Brain pericyte (primary cell): ENCODE measurements at places on chromosomes 5 and 9.

- DNase-seq, result no peak
Observed at GRCh38 chr5:24222876-24223275, 421.9 kb downstream of the CDH10 start.

- no peak for DNase-seq
Observed at GRCh38 chr5:148808864-148809642, 17.4 kb upstream of the ADRB2 start.

GRCh38 chr9:38644601-38645000 is 24.2 kb upstream of the ANKRD18A start:
- no peak for DNase-seq

- DNase-seq, result no peak
Observed at GRCh38 chr9:137397675-137398423, 25.1 kb downstream of the EXD3 start.

DNA sequence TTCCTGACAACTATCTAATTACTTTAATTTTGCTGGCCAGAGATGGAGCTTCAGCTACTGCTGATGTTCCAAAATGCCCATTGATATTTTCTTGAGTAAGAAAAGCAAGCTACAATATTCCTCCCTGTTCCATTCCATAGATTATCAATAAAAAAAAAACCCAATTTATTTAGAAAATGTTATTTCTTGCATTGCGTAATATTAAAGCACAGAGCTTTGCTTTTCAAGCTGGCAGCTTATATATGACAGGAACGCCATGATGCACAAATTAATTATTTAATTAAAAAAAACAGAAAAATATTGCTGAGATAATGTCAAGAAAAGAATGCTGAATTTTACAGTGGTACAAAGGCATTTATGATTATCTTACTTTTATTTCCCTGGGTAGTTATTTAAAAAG is 47.9 kb downstream of the TRPM3 start:
- no peak for DNase-seq

DNA sequence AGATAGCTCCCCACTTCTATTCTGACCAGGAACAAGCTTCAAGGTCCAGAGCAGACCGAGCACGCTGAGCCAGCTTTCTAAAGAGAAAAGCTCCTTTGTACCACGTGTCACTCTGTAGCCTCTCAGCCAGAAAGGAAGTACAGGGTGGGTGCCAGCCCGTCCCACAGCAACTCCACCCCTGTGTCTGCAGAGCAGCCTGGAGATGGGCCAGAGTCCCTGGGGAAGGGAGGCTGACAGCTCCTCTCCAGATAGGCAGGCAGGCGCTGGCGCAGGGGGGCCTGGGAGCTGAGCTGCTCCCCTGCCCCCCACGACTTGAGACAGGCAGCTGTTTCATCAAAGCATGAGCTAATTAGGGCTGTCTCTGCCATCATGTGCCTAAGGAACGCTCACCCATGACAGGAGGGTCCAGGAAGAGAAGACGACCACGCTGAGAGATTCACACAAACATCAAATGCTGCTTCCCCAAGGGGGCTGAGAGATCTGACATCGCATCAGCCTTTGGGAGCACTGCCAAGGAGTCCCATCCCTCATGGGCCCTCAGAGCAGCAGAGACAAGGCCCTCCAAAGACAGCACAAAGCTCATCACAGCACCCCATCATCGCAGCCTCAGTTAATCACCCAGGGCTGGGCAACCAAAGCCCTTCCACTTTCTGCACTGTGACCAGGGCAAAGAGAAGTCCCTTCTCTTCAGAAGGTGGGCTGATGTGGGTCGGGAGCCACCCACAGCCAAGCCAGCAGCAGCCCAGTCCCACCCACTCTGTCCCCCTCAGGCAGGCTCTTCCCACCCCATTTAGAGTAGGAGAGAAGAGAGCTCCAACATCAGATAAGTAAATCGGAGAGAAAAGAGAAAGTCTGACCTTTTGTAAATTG is 78.5 kb upstream of the LRRTM2 start:
- DNase-seq, result no peak

- DNase-seq, result no peak
Observed at GRCh38 chr5:178069909-178070308, 43.4 kb upstream of the N4BP3 start.

DNA sequence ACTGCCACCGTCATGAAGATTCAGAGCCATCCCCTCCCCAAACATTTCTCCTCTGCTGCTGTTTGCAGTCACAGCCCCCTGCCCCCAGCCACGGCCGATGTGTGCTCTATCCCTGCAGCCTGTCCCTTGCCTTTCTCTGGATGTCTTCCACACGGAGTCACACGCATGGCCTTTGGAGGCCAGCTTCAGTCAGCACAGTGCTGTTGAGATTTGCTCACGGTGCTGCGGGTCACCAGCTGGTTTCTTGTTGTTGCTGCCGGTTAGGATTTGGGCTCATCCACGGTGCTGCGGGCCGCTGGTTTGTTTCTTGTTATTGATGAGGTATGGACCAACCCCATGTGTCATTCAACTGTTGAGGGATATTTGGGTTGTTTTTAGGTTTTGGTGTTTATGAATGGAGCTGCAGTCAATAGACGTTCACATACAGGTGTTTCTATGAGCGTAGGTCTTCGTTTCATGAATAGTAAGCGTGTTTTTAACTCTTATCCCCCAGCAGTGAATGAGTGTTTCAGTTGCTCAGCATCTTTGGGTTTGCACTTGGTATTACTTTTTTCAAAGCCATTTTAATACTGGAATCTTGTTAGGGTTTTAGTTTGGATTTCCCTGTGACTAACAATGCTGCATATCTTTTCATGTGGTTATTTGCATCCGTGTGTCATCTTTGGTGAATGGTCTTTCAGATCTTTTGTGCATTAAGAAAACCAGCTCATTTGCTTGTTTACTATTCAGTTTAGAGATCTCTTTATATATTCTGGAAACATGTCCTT is 57.6 kb downstream of the AHRR start:
- DNase-seq, result no peak
